NCI-H526 (cell line): ENCODE measurements at places on chromosomes 7 and 10.

GRCh38 chr10:86803156-86803555 is 46.7 kb downstream of the BMPR1A start:
- no peak for DNase-seq

GRCh38 chr7:138524259-138524658 is 64.2 kb downstream of the TRIM24 start:
- DNase-seq = no peak

GRCh38 chr7:47340517-47340916 is 241.4 kb downstream of the TNS3 start:
- no peak for DNase-seq

DNA sequence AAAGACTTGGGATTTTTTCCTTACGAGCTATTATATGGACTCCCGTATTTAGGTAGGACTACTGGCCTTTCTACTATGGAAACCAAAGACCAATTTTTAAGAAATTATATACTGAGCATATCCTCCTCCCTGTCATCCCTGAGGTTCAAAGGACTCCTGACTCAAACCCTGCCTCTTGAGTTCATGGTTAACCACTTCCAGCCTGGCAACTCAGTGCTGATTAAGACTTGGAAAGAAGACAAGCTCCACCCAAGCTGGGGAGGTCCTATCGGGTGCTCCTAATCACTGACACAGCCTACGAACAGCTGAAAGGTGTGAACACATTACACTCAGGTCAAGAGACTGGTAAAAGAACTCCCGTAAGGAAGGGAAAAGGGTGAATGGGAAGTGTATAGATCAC is 66.8 kb downstream of the LYZL2 start:
- no peak for DNase-seq

DNA sequence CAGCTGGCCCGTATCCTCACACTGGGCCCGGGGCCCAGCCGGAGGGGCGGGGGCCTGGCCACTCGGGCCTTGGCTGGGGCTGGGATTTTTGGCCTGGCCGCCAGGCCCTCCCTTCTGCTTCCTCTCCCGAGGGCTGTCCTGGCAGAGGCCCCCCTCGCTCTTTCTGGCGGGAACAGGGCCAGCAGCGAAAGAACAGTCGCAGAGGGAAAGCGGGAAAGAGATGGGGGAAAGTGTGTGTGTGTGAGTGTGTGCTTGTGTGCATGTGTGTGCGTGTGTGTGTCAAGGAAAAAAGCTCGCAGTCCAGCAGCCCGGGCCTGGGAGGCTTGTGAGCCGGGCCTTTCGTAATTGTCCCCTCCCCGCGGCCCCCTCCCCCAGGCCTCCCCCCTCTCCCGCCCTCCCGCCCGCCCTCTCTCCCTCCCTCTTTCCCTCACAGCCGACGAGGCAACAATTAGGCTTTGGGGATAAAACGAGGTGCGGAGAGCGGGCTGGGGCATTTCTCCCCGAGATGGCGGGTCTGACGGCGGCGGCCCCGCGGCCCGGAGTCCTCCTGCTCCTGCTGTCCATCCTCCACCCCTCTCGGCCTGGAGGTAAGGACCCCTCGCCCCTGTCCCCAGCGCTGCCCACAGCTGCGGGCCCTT is at the start of gene ELN:
TSS of gene ELN (plus strand) at position 491 of the 638 bp plus-strand sequence. CDS start at position 506, 15 bp downstream.
- DNase-seq = no peak

DNA sequence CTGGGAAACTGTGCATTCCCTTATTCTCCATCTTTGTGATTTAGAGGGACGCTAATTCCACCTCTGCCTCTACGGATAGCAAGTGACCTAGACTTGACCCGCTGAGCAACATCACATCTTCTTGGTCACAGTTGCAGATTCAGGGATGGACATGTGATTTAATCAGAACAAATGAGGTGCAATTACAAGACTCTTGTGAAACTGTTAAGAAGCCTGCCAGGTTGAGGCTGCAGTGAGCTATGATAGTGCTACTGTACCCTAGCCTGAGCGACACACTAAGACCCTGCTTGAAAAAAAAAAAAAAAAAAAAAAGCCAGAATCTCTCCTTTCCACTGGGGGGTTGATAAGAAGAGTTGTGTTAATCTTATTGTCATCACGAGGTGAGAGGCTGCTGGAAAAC is 14.4 kb downstream of the MPLKIP start:
- DNase-seq = no peak
